ENCODE measurements at places on chromosomes 2 and 18.

DNA sequence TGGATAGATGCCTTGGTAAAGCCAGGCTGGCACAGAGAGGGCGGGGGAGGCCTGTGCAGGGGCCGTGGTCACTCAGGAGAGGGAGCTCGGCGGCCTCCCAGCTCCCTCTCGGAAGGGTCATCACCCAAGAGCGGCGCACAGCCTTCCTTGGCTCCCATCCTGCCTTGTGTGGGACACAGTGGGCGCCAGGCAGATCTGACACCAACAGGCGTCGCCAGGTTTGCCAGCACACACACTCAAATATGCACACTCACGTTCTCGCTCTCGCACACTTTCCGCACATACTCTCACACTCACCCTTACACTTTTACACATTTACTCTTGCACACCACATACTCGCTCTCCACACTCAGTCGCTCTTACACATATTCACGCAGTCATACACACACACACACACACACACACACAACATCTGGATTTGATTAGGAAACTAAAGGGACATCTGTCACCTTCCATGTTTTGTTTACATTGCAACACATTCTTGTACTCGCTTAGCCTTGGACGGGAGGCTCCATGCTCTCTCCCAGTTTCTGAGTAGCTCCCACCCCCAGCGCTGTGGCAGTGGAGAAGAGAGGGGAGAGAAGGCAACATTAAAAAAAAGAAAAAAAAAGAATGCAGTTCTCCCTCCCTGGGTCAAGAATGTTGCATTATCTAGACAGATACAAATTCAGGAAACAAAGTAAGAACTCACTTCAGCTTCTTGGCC is 10.5 kb downstream of the CHMP1B start:
- DNase-seq: no peak

- no peak for DNase-seq
Observed at GRCh38 chr2:15638720-15639119, 47.1 kb downstream of the DDX1 start.

DNA sequence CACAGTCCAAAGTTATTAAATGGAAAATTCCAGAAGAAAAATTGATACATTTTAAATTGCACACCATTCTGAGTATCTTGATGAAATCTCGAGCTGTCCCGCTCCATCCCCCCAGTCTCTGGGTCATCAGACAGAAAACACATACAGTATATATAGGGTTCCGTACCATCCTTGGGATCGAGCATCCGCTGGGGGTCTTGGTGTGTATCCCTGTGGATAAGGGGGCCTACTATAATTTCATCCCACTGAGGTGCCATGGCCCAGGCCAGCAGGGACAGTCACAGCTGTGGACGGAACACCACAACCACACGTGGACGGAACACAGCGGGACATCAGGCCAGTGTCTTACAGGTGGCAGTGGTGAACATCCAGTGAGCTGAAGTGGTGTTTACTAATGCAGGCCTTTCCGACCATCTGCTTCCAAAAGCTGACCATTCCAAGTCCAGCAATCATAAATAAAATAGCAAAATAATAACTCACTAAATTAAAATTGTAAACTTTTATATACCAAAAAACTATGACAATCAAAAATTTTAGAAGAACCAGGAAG is 14.0 kb downstream of the TWIST2 start:
- no peak for DNase-seq

DNA sequence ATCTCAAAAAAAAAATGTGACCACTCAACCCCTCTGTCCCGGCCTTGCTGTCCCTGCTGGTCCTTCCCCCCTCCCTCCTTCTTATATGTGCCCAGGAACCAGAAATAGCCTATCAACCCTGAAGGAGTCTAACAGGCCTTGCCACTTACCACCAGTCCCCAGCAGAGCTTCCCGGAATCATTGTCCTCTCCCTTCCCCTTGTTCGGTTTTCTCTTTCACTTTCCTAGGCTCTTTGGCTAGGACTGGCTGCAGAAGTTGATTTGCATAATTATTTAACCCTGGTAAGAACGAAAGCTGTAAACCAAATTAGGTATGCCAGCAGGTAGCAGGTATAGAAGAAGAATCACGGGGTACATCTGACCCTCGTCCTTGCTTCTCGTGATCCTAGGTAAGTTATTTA is 72.6 kb upstream of the ZNF532 start:
- DNase-seq: peak; percentile 35

DNA sequence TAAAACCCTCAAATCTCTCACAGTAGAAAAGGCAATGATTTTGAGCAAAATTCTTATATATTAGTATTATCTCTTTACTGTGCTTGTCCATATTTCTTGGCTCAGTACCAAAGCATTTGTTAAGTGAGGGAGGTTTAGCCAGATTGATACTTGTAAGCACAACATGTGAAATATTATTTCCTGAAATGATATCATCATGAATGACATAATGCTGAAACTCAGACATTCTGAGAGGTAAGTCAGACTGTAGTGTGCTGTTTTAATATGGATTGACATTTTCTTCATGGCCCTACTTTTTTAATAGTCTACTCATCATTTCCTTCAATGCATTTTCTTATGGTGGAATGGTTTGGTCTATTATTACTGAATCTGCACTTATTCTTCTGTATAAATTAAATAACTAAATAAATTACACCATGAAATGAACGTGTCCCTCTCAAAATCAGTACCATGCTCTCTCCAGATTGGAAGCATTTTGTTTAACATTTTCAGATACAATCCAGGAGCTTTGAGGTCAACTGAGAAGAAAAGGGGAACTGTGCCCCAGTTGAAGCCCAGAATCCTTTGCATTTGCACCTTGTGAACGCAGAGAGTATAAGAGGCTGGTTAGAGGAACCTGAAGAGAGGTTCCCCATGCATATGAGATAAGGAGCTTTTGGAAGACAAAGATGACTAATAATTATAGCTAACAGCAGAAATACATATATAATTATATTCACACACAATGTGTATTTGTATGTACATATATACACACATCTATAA is 50.1 kb upstream of the CRACDL start:
- no peak for DNase-seq

DNA sequence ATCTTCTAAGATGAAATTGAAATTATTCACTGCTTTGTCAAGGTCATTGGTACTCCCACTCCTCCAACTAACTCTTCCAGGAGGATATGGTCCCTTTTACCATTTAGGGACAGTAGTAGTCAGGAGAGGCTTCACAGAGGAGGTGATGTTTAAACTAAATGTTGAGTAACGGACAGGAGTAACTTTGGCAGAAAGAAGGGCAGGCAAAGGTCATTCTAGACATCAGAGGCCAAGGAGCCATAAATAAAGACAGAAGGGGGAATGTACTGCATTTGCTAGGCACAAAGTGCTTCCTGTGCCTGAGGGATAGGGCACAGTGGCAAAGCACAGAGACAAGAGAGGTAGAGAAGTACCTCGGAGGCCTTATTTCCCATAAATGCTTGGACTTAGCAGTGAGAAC is 14.6 kb upstream of the ACMSD start:
- DNase-seq: no peak

DNA sequence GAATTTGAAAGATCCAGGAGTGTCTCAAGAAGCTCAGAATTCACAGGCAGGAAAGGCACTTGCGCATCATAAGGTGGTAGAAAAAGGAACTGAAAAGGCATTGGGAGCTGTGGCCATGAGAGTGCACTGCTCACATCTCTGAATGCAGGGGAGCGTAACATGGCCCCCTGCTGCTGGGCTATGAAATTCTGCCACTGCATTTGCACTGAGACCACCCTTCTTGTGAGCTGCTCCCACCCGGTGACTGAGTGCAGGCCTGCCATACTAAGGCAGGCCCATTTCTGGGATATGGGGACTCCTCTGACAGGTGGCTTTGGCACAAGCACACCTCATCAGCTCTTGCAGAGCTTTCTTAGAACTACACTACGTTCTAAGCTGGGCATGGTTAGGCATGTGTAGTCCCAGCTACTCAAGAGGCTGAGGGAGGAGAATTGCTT is 25.3 kb upstream of the STARD7 start:
- peak; percentile 64 for DNase-seq

GRCh38 chr2:67076239-67076624 is 320.9 kb upstream of the ETAA1 start:
- DNase-seq: no peak

DNA sequence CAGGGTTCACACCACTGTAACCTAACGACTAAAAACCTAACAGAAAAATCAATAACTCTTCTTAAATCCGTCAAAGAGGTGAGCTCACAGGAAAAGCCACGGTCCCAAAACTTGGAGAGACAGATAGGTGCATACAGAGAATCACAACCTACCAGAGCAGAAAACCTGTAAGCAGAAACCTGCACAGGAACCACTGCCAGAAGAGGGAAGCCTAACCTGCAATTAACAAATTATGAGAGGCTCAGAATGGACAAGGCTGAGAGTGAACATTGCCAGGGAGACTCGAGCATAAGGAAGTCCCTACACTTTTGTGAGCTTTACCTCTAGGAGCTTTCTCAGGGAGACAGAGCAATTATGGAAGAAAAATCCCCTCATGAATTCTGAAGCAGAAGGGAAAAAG is 156.2 kb upstream of the NETO1 start:
- no peak for DNase-seq

All from GM06990 (cell line).